ENCODE measurements at places on chromosomes 11 and 22.
A peak's percentile ranks its signal among the peaks of the same experiment; 100 is the strongest.

DNA sequence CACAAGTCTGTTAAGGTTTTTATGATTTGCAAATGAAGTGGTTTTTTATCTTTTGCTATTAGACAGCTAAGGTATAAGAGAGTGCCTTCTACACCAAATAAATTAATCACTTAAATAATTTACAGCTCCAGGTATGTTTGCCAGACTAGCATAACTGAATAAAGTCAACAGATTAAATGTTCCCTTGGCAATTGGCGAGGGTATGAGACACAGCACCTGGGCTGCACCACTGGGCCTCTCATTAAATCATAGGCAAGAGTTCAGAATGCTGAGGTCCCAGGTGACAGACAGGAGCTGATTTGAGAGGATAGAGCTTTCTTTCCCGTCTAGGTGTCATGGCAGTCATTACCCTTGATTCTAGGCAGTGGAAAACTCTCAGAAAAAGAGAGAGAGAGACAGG, 62.6 kb upstream of the WT1 start:
- no peak for DNase-seq

DNA sequence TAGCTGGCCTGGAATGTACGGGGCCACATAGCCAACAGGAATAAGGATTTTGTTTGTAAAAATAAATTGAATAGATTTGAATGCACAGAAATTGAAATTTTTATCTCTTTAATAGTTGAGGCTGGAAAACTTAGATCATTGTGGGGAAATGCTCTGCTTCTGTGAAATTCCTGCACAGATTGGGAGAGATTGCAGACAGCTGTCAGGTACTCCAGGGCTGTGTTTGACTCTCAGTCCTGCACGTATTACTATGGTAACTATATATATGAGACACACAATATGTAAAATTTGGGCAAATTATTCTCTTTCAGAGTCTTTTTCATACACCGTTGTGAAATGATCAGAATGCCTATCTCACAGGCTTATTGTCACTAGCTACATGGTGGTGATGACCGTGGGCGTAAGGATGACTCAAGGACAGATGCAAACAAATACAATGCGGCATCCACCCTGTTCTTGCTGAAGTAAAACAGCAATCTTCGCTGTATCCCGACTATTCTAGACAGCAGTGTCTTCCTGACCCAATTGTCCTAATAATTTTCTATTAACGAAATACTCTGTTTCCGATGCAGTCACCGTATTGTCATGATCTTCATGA, 79.4 kb downstream of the ZC3H12C start:
- DNase-seq: no peak

GRCh38 chr11:110158317-110159200, 65.4 kb downstream of the ZC3H12C start:
- DNase-seq: no peak

- DNase-seq: peak; percentile 66
Observed at GRCh38 chr22:50526108-50526833, 873 bp upstream of the SCO2 start.

- no peak for DNase-seq
Observed at GRCh38 chr11:16781936-16782919, 43.8 kb downstream of the C11orf58 start.

GRCh38 chr11:102914238-102915043, 39.7 kb upstream of the MMP12 start:
- peak; percentile 67 for DNase-seq

DNA sequence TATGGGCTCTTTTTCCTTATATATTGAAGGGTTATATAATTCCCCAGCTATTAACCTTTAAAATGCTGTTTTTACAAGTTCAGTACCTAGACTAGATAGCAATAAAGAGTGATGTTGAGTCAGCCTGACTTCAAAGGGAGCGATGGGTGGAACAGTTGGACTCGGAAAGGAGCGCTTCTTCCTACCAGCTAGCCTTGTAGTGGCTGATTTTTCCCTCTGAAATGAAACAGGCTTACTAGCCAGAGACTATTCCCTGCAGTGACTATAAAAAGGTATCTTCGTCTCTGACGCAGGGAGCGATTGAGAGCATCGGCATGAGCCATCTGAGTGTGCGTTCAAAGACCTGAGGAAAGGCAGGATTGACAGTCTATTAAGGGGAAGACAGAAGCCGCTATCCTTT, 66.0 kb upstream of the GRAMD1B start:
- no peak for DNase-seq

DNA sequence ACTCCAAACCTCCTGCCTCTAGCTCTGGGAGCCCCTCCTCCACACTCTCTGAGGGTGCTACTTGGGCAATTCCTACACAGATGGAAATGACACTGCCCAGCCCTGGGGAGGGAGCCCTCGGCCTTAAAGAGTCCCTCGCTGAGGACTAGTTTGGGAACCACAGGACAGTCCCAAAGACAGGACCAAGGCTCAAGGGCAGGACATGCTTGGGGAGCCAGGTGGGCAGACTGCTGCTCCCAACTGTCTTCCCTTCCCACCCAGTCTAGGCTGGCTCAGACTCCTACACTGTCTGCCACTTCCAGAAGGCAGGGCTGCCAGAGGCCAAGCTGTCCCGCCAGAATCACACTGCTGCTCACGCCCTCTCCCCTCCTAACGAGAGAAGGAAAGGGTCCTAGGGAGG, 9.8 kb downstream of the ARRB1 start:
- DNase-seq: peak; percentile 44

DNA sequence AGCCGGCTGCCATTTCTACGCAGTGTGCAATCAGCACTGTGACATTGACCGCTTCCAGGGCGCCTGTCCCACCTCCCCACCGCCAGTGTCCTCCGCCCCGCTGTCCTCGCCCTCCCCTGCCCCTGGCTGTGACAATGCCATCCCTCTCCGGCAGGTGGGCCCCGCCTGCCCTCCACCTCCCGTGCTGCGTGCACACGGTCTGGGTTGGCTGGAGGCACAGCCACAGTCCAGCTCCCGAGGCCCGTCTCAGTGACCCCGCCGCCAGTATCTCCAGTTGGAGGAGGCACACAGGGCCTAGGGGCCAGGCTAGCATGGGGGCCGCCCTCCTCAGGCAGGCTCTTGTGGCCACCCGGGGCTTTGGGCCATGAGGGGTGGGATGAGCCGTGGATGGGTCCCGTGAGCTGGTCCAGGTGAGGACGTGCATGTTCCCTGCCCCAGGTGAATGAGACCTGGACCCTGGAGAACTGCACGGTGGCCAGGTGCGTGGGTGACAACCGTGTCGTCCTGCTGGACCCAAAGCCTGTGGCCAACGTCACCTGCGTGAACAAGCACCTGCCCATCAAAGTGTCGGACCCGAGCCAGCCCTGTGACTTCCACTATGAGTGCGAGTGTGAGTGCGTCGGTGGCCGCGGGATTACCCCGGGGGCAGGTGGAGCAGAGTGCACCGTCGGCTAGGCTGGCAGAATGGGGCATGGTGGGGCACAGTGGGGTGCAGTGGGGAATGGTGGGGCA, 29.7 kb downstream of the MUC5B start:
- DNase-seq: no peak

- no peak for DNase-seq
Observed at GRCh38 chr11:73990730-73991129, 8.1 kb upstream of the UCP2 start.

- no peak for DNase-seq
Observed at GRCh38 chr11:17256512-17256911, 20.0 kb upstream of the NUCB2 start.

DNA sequence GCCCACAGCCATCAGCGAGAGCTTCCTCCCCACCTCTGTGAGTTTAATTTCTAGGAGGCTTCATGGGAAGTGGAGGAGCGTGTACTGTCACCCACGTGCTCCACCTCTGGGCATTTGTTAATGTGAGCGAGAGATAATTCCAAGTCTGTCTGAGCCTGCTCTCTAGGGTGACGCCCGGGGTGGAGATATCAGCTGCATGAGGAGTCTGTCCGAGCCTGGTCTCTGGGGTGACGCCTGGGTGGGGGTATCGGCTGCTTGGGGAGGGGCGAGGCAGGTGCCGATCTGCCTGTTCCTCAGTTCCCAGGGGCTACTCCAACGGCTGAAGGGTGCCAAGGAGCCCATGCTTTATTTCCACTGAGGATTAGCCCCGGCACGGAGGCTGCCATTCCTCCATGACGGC, 735.0 kb downstream of the BRD1 start:
- no peak for DNase-seq

DNA sequence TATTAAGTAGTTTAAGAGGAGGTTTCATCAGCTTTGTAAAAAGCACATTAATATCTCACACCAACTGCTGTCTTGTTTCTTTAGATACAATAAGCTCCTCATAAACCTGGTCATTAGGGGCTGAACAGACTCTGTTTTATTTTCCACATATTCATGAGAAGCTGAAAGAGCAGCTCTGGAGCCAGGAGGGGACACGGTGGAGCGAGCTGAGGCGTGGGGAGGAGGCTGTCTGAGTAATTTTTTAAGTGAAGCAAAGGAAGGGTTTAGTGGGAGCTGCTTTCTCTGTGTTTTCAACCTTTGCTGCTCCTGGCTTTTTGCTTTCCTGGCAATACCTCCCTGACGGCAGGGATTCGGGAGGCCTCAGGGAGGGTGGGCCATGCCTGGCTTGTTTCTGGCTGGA, 67.0 kb upstream of the EIF3D start:
- no peak for DNase-seq

GRCh38 chr11:534396-535209, 773 bp downstream of the HRAS start:
- DNase-seq: no peak

- DNase-seq: no peak
Observed at GRCh38 chr11:57425565-57426438, 1.1 kb downstream of the SLC43A3 start.

GRCh38 chr11:75796091-75796435, 18.9 kb upstream of the UVRAG start:
- DNase-seq: no peak

DNA sequence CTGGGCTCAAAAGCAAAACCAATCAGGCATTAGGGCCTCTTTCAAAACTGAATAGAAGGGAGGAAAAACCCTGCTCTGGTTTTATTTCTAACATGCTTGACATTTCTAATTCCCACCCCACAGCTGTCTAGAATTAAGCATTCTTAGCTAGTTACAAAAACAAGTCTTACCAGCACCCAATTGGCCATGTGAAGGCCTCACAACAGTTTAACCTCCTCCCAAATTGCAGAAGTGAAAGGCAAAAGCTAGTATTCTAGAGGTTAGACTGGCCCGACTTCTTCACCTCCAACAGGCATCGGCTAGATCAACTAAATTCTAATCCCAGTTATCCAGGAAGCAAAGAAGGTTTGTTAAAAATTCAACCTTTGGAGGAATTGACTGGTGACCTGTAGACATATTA, 6.5 kb downstream of the SF1 start:
- DNase-seq: no peak

DNA sequence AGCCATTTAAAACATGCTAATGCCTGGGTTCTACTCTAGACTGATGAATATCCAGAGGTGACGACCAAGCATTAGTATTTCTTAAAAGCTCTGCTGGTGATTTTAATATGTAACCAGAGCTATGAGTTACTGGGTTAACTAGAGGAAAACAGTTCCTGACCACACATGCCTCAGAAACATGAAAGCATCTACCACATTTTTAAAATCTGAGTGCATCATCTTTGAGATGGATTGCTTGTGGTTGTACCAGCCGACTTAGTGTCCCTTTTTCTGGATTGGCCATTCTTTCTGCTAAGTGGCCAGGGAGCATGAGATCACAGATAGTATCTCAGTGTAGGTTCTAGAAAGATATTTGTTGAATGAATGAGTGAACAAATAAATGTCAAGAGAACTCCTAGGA, 152.4 kb downstream of the NTM start:
- no peak for DNase-seq

DNA sequence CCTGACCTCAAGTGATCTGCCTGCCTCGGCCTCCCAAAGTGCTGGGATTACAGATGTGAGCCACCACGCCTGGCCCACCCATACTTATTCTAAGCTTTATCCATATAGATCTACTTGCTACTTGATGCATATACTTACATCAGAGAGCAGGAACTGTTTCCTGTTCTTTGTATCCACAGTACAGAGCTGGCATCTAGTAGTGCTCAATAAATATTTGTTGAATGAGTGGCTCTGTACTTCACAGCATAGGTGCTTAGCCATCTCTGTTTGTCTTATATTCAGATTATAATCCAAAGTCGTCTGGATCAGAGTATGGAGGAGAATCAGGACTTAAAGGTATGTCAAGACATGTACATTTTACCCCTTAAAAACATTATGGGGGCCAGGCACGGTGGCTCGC, 38.6 kb upstream of the DLAT start:
- DNase-seq: no peak

DNA sequence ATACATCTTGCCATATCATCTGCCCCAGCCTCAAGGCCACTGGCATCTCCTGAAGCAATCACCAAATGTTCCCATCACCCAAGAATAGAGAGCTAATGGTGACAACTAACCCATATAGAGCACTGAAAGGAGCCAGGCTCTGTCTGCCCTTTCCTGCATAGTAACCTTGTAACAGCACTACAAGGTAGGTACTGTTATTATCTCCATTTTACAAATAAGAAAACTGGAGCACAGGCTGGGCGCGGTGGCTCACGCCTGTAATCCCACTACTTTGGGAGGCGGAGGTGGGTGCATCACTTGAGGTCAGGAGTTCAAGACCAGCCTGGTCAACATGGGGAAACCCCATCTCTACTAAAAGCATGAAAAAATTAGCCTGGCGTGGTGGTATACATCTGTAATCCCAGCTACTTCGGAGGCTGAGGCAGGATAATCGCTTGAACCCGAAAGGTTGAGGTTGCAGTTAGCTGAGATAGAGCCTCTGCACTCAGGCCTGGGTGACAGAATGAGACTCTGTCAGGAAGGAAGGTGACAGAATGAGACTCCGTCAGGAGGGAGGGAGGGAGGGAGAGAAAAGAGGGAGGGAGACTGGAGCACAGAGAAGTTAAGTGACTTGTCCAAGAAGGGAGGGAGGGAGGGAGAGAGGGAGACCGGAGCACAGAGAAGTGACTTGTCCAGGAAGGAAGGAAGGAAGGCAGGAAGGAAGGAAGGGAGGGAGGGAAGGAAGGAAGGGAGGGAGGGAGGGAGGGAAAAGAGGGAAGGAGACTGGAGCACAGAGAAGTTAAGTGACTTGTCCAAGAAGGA, 2.2 kb downstream of the SLC35F2 start:
- peak; percentile 39 for DNase-seq

DNA sequence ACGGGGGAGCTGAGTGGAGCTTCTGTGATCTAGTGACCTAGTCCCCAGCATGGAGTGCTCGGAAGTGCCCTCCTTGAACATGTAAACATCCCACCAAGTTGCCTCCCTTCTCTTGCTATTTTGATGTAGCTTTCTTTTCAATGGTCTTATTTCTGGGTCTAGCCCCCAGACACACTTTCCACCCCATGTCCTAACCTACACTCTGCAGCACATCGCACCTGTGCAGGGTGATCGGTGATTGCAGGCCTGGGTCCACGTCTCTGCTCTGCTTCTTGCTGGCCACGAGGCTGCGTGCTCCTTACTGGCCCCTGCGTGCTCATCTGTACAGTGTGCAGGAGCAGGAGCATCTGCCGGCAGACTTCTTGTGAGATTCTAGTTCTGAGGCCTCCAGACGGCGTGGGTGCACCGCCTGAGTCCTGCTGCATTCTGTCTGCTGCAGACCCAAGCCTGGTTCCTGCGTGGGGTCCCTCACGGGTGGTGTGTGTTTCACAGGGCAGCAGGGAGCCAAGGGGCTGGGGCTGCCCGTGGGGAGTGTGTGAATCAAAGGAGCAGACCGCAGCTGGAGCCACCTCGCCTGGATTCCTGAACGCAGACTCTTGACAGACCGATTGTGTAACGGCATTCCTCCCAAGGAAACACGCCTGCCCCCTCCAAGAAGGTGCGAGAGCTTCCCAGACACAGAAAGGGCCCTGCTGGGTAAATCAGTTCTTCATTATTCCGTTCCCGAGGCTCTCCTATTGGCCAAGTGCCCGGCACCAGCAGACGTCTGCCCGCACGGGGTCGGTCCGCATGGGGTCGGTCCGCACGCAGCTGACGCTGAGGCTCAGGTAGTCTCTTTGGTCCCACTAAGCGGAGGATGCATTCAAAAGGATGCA, 44.4 kb upstream of the MYEOV start:
- DNase-seq: no peak
